ENCODE measurements at places on chromosomes 12 and 14.

- DNase-seq = peak; percentile 12
These were observed 48.4 kb upstream of the FOS start for GRCh38 chr14:75230140-75230792.

DNA sequence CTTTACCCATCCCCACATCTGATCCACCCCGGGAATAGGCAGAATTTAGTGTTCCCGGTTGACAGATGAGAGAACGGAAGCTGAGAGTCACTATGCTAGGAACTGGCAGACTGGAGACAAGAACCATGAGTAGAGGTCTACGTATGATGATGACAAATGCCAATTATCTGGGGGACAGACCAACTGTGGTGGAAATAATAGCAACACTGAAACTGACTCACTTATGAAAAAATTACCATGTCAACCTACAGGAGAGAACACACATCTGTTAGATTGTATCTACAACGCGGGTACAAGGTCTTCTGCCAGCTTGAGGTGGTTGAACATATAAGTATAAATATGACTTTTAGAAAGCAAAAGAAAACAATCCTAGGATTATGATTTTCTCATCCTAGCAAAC is 15.4 kb upstream of the SELPLG start:
- no peak for DNase-seq

- DNase-seq = no peak
These were observed 9.9 kb downstream of the SLIRP start for GRCh38 chr14:77717608-77718305.

- DNase-seq = no peak
These were observed 20.9 kb upstream of the HECTD1 start for GRCh38 chr14:31228533-31228932.

DNA sequence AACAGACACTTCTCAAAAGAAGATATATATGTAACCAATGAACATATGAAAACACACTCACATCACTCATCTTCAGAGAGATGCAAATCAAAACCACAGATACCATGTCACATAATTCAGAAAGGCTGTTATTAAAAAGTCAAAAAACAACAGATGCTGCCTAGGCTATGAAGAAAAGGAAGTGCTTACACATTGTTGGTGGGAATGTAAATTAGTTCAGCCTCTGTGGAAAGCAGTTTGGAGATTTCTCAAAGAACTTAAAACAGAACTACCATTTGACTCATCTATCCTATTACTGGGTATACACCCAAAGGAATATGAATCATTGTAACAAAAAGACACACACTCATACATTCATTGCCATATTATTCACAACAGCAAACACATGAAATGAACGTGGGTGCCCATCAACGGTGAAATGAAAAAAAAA is 35.1 kb downstream of the EIF2S3B start:
- no peak for DNase-seq

DNA sequence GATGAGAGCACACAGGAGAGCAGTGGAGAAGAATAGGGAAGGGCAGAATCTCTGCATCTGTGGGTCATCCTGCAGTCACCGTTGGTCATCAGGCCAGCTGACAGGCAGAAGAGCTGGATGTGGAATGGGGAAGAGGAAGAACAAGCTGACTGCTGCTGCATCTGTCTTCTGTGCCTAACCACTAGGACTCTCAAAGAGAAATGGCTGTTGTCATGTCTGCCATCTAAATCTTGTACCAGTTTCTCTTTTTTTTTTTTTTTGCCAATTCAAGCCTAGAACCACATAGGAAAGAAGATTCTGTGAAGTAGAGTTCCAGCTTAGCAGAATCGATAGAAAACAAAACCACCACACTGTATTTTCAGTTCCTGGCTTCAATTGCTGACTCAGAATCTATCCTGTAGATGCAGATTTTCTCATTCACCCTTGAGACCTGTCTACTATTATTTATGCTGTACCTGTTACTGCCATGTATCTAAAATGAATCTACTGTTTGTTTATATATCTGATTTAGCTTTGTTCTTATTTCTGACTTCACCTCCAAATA is 421.9 kb upstream of the PRICKLE1 start:
- DNase-seq = no peak

- DNase-seq = no peak
These were observed 44.3 kb upstream of the TMPO start for GRCh38 chr12:98471085-98471484.

DNA sequence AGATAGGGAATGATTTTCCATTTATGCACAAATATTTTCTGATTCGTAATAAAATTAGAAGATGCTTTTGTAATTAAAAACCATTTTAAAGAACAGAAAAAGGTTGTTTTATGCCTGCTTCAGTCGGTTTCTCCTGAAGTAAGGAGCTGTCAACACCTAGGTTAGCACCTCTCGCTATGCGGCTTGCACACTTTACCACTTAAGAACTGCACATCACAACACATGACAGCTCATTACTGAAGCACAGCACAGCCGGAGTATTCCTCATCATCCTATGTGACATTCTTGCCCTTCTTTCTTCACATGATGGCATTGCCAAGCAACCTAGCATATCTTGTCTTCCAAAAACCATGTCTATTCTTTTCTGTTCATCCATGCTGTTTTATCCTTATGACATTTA is 5.4 kb upstream of the WIF1 start:
- no peak for DNase-seq

- no peak for DNase-seq
These were observed 20.4 kb upstream of the DIO2 start for GRCh38 chr14:80231702-80232101.

- DNase-seq = no peak
These were observed 37.7 kb upstream of the FOXJ2 start for GRCh38 chr12:7994731-7995205.

DNA sequence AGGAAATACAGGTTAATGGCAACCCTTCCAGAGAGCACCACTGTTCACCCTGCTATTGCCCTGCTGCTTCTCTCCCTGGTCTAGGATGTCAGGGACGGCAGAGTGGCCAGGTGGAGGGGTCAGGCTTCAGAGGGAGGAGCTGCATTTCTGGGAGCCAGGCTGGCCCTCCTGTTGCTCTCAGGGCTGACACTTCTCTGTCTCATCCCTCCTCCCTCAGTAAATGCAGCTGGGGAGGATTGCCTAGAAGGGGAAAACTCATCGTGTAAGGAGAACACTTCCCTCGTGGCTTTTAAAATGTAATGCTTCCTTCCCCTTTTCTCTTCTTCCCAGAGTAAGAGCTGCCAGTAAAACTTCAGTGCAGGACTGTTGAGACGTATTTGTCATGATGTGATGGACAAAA is 20.8 kb downstream of the SUSD6 start:
- DNase-seq = no peak

DNA sequence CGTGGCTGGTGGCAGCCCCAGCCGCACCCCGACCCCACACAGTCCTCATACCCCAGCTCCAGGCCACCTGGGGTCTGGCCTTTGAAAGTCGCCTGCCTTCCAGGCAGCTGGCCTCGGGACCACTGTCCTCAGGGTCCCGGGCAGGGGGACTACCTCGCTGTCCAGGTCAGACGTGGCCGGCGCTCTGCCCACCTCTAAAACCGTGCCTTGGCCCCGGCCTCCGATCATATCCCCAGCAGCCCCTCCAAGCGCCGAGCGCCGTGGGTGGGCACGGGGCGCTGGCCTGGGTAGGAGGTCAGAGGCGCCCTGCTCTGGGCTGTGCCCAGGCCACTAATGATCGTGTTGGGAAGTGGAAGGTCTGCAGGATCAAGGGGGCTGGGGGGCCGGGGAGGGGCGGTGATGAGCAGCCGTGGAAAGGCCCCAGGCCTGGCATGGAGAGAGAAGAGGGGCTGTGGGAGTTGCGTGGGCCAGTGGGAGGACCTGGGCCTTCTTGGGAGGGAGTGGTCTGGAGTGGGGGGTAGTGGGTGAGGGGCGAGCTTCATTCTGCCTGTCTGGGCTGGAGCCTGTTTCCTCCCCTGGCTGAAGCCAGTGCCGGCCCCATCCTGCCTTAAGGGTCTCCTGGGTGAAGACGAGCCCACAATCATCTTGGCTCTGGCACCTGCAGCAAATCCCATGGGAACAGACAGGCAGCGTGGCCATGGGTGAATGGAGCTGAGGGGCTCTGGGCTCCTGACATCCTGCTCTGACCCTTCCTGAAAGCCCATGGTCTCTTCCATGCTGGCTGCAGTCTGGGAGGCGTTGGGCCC is 4.9 kb downstream of the TMEM121 start:
- no peak for DNase-seq

DNA sequence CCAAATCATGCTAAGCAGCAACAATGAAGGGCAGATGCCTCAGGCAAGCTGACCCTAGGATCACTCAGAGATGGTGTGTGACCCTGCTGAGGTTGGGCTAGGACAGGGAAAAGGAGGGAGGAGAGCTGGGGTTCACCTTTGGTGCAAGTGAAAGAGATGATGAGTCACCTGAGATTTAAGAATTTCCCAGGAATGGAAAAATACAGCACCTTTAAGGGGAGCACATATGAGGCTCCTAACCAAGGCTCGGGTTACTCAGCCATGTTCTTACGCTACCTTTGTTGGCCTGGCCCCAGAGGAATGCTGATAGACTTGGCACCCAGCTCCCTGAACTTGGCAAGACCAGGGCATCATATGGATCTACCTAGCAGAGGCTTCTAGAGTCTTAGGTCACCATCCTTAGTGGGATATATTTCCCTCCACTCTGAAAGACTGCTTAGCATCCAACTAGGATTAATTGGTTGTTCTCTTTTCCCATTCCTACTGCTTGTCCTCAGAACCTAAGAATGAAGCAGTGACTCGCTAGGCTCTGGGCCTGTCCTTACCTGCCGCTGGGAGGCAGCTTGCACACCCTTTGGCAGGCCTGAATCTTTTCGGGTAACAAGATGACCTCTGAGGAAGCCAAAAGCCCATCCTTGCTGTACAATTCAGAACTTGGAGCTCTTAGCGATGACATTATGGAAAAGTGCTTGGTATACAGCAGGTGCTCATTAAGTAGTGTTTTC is 4.0 kb upstream of the NAA25 start:
- DNase-seq = no peak

GRCh38 chr12:77995436-77996167 is 164.9 kb downstream of the NAV3 start:
- no peak for DNase-seq

GRCh38 chr12:104846056-104846767 is 111.9 kb downstream of the SLC41A2 start:
- no peak for DNase-seq

DNA sequence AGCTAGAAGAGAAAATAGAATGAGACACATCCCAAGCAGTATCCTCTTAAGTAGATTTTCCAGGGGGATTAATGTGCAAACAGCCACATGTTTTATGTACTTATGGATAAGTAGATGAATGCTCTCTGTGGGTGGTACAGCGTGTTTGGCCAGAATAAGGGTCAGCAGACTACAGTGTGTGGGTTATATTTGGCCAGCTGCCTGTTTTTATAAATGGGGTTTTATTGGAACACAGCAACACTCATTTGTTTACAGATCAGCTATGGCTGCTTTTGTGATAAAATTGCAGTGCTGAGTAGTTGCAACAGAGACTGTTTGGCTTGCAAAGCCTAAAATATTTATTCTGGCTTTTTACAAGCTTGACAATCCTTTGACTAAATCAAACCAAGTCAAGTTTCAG is 780.2 kb upstream of the SEL1L start:
- DNase-seq = no peak

DNA sequence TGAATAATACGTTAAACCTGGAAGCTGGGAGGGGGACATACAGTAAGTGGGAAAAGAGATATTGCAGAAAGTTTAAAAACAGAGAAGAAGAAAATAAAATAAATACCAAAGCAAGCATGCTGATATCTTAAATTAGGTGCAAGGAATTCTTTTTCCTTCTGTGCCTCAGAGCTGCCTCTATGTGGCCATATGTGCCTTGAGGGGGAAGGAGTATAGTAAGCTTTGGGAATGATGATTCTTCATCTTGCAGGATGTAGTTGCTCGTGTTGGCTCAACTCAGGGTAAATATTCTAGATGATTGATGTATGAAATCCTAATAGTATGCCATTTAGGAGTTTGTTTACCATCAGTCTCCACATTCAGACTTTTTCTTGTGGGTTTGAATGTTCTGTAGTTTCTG is 251.4 kb downstream of the RGS6 start:
- DNase-seq = no peak

- no peak for DNase-seq
These were observed 103.8 kb downstream of the SLC16A7 start for GRCh38 chr12:59699421-59700152.

GRCh38 chr12:113060336-113060960 is 3.9 kb downstream of the DTX1 start:
- DNase-seq = no peak

- DNase-seq = no peak
These were observed 30.4 kb upstream of the PPP2R5E start for GRCh38 chr14:63573581-63573980.

- no peak for DNase-seq
These were observed 49.4 kb upstream of the RERG start for GRCh38 chr12:15270591-15270990.

DNA sequence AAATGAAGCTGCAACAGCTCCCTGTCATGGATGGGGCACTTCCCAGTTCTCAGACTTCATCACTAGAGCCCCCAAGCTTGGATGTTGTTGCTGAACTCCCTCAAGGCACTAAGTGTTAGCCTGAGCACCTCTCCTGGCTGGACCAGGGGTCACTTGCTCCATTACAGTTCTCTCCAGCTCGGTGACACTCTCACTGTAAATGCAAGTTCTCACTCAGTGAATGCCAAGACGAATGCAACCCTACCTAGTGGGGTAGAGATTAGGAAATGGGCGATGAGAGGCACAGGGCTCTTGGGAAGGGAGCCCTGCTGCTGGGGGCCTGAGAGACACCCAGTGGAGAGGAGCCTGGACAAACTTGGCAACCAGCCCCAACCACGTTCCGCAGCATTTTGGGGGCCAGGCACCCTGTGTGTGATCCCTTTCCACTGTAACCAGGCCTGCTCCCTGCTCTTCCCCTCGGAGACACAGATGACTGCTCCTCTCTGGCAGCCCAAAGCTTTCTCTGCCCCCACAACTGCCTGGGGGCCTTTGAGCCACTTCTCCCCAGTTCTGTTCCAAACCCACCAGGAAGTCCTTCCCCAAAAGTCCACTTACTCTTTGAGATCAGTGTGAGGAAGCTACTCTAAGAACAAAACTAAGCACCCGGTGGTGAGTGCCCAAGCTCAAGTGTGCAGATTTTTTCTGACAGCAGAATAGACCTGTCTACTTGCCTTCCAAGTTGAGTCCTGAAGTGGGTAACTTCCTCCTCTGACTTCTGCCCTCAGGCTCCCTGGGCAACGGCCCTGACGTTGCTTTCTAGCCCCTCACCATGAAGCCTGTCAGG is 8.0 kb upstream of the SELPLG start:
- no peak for DNase-seq

DNA sequence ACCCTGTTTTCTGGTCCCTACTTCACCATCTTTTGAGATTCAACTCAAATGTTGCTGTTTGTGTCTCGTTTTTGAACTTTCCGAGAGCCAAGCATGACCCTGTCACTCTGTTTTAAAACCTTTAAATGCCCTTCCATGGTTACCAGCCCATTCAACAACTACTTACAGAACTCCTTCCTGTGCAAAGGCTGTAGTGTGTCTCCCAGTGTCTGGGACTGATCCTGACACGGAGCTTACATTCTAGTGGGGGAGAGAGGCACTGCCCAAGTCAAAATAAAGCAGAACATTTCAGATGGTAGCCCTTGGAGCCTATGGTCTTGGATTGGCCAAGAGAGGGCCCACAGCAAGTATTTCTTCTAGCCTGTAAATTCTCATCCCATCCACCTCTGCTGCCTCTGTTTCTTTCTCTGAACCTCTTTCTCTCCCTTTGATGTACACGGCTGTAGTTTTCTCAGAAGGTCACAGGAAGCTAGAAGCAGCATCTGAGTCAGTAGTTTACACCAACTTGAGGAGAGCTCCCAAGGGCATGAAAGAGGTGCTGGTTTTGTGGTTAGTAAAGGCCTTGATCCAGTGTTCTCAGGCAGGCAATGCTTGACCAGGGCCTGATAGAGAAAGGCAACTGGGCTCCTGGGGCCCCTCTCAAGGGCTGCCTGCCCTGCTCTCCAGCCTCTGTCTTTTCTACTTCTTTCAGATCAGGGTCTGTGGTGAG is 42.3 kb upstream of the SLC24A4 start:
- DNase-seq = no peak
